ENCODE measurements at places on chromosomes 6 and 20.

GRCh38 chr6:54856129-54856528 lies 9.6 kb downstream of the FAM83B start:
- DNase-seq: no peak

DNA sequence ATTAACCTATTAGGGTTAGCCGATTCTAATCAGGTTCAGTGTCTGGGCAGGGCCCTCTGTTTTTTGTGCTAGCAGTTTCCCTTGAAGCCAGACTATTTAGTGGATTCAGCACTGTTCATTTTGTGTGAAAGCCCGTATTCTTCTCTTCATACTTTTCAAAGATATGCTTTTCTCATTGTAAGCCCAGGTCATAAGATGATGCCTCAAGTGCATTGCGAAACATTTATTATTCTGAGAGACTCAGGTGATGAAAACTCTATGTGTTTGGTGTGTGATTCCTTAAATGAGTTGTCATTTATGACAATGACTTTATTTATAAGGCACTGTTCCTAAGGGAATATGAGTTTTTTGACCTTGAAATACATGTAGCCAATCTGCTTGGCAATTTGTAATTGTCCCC lies 851.0 kb upstream of the FLRT3 start:
- no peak for DNase-seq

GRCh38 chr6:136669299-136669699 lies 119.1 kb upstream of the MAP7 start:
- DNase-seq: no peak

GRCh38 chr20:9454791-9455190 lies 59.6 kb upstream of the LAMP5 start:
- no peak for DNase-seq

DNA sequence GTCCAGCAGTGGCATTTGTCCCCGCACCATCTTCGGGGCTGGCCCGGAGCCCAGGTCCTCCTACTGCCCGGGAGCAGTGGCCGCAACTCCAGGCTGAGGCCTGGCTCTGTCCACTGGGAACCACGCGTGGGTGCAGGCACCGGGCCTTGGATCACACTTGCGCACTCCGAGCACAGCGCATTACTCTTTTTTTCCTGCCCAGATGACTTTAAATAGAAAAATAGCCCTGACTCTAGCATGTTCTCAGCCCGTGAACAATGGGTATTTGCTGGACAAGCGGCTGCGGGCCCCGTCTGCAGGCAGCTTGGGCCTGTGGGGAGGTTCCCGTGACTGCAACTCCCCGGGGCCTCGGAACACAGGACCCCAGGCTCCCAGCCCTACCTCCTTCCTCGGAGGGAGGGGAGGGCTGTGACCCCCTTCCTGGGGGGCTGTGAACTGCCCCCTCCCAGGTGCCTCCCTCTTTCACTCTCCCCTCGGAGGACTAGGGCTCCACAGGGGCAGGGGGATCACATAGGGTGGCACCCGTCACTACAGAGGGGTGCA lies 162.2 kb downstream of the TBXT start:
- no peak for DNase-seq

DNA sequence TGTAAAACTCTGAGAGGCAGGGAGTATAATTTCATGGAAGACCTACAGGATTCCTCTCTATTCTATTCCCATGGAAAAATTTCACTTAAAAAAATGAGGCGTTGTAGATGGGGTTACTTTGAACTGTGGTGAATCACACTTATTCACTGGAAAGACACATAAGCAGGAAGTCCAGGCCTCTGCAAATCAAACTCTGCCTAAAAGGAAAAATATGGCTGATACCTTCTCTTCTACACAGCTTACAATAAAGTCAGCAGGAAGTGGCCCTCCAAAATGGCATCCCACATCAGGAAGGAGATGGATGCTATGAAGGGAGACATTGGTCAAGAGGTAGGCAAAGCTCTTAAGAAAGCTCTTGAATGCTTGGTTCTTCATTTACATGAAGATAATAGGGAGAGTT lies 115.9 kb downstream of the FYN start:
- DNase-seq: no peak

- DNase-seq: no peak
Observed at GRCh38 chr6:74931558-74931957, 274.3 kb downstream of the COL12A1 start.

DNA sequence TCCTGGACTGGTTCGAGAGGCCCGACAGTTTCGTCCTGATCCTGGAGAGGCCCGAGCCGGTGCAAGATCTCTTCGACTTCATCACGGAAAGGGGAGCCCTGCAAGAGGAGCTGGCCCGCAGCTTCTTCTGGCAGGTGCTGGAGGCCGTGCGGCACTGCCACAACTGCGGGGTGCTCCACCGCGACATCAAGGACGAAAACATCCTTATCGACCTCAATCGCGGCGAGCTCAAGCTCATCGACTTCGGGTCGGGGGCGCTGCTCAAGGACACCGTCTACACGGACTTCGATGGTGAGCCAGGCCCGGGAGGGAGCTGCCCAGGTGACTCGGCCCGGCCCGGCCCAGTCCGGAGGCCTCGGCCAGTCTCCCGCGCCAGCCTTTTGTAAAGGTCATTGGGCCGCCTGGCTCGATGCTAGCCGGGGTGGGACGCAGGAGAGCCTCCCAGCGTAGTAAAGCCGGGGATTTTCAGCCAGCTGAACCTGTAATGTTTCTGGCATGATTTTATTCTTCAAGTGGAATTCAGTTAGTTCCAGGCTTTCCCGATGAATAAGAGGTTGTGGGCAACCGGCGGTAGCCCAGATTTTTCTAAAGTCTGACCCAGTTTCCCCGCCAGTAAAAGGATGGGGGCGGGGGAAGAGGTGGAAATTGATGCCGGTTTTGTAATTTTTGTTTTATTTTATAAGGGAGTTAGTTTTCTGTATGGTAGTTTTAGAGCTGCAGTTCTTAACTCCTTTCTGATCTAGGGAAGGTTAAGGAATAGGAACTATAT lies 1.4 kb downstream of the PIM1 start:
- peak; percentile 36 for DNase-seq

GRCh38 chr6:65922049-65922448 lies 215.0 kb upstream of the EYS start:
- no peak for DNase-seq

- no peak for DNase-seq
Observed at GRCh38 chr20:4563031-4563430, 158.7 kb upstream of the PRND start.

DNA sequence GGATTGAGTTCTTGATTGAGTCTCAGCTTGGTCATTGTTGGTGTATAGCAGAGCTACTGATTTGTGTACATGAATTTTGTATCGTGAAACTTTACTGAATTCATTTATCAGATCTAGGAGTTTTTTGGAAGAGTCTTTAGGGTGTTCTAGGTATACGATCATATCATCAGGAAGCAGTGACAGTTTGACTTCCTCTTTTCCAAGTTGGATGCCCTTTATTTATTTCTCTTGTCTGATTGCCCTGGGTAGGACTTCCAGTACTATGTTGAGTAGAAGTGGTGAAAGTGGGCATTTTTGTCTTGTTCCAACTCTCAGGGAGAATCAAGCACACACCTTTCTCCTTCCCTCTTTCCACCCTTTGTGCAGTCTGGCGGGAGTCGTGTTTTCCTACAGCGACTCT lies 26.4 kb downstream of the RPP40 start:
- DNase-seq: no peak

DNA sequence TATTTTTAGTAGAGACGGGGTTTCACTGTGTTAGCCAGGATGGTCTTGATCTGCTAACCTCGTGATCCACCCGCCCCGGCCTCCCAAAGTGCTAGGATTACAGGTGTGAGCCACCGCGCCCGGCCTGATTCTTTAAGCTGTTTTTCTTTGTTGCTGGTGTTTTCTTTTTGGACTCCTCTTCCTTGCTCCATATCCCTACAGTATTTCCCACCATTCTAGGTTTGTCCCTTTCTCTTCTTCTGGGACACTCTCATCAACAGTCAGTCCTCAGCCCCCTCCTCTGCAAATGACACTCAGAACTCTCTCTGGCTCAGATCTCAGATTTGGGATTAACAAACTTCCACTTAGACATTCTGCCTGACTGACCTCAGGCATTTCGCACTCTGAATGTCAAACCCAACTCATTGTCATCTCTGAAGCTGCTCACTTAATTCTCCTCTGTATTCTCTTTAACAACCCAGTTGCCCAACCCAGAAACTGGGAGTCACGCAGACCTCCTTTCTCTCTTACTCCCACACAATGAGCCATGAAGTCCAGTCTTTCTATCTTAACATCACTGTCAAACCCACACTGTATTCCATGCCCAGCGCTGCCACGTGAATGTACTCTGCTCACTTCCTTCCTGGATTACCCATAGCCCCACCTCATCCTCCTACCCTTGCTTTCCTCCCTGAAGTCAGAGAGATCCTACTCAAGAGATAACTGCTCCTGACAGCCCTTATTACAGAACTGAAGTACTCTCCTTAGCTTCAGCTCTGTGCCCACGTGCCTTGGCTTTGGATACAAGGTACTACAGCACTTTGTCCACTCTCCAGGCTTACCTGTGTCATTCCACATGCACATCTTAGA lies 2.6 kb downstream of the MPIG6B start:
- no peak for DNase-seq
